ENCODE measurements at places on chromosomes 4 and X.

- DNase-seq, result peak; percentile 67
Measured at GRCh38 chr4:31995943-31996901, 1276.1 kb downstream of the PCDH7 start.

GRCh38 chrX:11346121-11346682 is 53.0 kb downstream of the AMELX start:
- no peak for DNase-seq

- no peak for DNase-seq
Measured at GRCh38 chr4:101135371-101136010, 211.8 kb downstream of the PPP3CA start.

GRCh38 chrX:149881081-149881711 is at the start of gene MAGEA8:
MAGEA8 (plus strand) TSS chrX:149881183; CDS start chrX:149884273, 3,090 bp downstream.
- no peak for DNase-seq

GRCh38 chr4:22093126-22093525 is 144.6 kb upstream of the KCNIP4 start:
- no peak for DNase-seq

- DNase-seq, result peak; percentile 50
Measured at GRCh38 chrX:110001740-110002299, 1.1 kb upstream of the TMEM164 start.

GRCh38 chr4:141636082-141636770 is at the start of gene IL15:
IL15 (plus strand) TSS chr4:141636583; CDS start chr4:141719465, 82,882 bp downstream.
- DNase-seq, result no peak

GRCh38 chrX:39592776-39593175 is 505.0 kb downstream of the BCOR start:
- DNase-seq, result no peak

DNA sequence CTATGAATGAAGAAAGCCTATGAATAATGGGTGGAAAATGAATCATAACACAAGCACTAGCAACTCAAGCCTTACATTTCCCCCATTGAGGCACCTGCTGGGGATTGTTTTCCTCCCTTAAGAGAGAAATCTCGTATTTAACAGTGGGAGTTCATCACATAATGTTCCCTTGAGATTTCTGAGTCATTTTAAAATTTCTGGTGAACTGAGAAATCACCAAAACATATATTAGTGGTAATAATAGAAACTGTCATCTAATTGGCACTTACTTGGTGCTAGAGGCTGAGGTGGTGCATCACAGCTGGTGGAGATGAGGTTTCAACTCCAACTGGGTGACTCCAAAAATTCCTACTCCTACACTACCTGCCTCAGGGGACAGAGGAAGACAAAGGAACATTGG is 561.3 kb upstream of the LCORL start:
- no peak for DNase-seq

GRCh38 chr4:124321364-124321763 is 391.2 kb downstream of the ANKRD50 start:
- DNase-seq, result no peak

DNA sequence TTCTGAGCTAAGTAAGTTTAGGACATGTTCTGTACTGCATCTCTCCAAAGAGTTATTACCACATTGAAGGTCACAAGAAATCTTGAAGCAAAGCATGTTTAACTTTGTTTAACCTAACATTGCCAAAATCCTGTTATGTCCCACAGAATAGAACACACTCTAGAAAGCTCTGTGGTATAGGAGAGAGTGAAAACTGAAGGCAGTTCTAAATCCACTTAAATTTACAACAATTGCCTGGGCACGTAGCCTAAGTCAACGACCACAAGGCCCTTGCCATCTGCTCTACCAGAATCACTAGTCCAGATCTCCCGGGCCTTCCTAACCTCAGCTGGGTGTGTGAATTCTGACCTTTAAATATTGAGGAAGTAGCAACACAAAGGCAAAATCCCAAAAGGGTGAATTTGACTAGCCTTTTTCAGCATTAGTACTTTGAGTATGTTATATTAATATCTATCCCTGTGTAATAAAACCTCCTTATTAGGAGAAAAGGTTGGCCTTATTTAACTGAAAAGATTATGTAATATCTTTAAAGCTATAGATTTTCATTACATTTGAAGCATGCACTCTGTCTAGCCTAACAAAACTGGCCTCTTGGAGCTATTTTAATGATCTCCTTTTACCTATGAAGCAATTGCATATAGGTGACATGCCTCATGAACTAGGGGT is 4.5 kb upstream of the MAML3 start:
- no peak for DNase-seq

GRCh38 chr4:27215220-27215826 is 354.7 kb downstream of the STIM2 start:
- DNase-seq, result no peak

DNA sequence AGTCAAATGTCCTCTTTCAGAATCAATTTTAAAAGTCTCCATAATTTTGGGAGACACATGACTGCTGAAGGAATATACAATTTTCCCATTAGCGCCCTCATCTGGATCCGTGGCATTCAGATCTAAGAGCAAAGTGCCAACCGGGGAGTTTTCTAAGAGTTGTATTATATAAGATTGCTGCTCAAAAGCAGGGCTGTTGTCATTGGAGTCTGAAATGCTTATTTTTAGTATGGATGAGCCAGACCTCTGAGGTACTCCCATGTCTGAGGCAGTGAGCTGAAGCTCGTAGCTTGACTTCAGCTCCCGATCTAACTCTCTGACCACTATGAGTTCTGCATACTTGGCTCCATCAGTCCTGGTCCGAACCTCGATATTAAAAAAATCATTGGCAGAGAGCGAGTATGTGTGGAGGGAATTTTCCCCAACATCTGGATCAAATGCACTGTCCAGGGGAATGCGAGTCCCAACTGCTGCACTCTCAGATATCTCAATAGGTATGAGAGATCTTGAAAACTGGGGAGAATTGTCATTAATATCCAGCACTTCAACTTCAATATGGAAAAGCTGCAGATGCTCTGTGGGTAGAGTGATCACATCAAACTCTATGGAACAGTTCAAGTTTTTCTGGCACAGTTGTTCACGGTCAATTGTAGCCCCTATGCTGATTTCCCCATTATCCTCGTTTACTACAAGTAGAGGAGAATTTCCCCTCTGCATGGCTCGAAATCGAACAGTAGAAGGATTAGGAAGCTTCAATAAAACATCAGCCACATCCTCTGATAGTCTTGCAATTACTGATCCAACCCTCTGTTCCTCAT is 917 bp downstream of the PCDH18 start:
- no peak for DNase-seq

DNA sequence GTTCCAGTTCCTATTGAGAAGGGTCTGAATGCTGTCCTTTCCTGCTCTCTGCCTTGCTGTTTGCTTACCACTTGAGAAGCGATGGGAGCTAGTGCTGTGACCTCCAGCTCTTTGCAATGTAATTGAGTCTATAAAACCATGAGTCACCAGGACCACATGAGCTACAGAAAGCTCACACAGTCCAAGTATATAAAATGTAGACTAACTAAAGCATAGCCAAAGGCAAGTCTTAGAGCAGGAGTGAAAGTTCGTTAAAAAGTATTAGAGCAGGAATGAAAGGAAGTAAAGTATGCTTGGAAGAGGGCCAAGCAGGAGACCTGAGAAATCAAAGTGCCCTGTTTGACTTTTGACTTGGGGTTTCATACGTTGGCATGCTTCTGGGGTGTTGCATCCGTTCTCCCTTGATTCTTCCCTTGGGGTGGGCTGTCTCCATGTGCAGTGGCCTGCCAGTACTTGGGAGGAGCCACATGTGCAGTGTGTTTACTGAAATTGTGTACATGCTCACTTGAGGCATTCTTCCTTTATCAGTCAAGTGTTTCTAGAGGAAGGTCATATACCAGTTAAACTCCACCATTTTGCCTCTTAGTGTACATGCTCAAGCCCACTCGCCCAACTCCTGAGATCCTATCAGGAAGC is 71.3 kb upstream of the KIT start:
- no peak for DNase-seq

DNA sequence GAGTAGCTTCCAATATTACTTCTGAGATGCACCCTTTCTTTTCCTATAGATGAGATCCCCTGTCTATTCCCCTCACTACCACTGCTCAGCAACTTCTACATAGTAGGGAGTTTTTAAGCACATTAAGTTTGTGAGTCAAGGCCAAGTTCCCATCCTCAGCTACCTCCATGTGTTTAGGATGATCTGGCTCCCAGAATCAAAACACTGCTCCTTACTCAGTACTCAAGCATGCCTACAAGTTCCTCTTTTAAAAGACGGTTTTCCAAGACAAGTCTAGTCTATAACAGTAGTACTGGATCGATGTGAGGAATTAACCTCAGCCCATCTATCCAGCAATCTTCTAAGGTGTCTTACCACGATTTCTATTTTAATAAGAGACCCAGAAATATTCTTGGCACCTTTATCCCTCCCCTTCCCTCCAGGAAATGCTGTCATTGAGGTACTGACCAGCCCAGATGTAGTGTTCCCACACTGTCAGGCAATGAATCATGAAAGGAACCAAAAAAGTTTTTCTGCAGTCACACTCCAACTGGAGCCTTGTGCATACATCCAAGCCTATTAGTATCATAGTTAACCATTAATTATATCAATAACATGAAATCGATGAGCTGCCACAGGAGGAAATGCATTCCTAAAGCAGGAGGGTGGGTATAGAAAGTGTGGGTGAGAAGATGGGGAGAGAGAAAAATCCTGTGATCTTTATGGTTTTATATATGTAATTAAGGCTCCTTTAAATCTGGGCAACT is 29.6 kb downstream of the AREG start:
- no peak for DNase-seq

DNA sequence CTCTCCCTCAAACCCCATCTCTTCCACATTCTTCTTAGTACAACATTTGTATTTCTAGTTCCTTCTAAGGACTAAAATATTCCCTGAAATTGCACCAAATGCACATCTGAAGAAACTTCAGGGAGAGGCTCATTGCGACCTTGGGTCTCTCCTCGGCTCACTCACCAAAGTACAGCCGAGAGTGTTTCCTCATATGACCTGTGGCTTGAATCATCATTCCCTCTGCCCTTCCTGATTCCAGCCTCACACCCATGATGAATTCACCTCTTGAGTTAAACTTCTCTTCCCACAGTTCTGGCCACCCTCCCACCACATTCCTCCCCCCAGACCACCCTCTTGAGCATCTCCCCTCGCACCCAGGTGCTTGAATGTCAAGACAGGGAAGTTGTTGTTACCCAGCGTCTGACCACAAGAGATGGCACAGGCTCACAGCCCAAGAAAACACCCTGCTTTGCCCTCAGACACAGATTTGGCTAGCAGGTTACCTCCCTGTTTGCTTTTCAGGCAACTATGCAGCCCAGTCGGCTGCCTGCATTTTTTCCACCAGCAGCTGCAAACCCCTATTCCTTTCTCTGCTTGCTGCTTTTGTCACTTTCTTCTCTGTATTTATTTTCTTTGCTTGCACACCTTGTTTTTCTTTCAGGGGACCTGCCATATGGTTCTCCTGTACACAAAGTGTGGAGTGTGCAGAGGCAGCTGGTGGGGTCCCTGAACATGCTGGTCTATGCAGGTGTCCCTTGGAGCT is 214.8 kb downstream of the SPATA18 start:
- no peak for DNase-seq

DNA sequence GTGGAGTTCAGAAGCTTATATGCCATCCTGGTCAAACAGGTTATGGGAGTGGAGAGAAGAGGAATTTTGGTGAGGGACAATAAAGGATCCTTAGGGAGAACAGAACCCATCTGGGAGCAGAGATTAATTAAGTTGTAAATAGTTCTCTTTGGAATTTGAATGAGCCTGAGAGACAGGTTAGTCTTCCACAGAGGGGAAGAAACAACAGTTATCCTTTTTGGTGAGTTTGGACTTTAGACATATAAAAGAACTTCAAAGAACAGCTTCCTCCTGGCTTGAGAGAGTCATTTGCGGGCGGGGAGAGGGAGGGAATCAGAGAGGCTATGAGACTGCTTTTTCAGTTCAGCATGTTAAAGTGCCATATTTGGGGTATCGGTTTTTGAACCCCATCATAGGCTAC is 793.3 kb upstream of the MAGEB2 start:
- no peak for DNase-seq

DNA sequence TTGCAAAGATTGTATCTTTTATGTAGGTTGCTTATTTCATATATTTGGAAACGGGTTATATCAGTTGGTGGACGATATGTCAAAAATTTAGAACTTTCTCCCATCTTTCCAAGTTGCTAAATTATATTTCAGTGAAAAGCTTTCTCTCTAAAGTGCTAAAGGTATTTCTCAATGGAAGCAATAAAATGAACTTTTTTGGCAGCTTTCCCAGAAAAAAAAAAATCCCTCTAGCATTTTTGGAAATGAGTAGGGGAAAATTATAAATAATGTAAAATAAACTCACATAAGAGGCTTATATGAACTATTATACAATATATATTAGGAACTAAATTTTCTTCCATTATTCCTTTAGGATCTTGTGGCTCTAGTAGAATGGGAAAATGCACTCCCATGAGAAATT is 152.2 kb downstream of the GRID2 start:
- DNase-seq, result no peak

DNA sequence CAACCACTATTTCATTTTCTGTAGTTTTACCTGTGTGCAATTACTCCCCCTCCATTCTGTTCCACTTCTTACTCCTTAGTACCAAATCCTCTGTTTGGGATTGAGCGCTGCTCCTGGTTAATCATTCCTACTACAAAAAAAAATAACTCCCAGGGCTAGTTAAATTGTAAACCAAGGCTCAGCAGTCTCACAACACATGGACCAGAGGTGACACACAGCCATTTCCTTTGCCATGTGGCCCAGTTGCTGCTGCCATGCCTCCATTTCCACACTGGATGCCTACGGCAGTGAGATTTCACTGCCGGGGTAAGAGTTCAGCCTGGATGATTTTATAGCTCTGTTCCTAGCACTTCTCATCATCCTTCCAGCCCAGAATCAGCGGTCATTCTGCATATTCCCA is 107.2 kb downstream of the AKAP4 start:
- no peak for DNase-seq

DNA sequence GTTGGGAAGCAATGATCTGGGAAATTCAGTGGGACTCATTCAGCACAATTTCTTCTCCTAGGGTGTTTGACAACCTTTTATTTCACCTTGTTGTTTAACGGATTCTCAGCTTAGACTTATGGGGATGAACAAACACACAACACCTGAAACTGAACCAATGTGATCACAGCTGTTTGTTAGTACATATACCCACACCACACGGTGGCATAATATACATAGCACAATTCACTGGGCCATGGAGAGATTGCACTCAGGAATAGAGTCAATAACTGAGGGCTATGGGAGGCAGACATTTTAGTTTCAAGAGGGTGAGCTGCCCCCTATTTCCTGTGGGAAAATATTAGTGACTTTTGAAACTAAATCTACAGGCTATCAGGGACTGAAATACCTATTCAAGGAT is 148.0 kb downstream of the PARM1 start:
- DNase-seq, result no peak

DNA sequence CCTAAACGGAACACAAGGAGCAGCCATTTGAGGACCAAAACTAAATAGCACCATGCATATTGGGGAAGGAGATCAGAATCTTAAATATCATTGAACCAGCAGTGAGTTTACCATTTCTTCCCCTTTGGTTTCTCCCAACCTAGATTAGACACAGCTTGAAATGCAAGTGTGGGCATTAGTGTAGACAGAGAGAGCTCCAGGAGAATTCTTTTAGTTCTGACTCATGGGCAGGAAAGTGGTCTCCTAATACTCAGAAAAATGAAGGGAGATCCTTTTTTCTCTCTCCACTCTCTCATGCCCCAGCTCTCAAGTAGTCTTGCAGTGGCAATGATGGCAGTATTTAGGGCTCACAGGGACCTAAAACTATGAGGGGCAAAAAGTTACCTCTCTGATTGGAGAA is 567.9 kb downstream of the INPP4B start:
- no peak for DNase-seq

- DNase-seq, result no peak
Measured at GRCh38 chr4:130485371-130485770, 1389.4 kb downstream of the C4orf33 start.

GRCh38 chr4:185435466-185435865 is 9.7 kb upstream of the UFSP2 start:
- no peak for DNase-seq

- no peak for DNase-seq
Measured at GRCh38 chr4:93384887-93385286, 443.7 kb upstream of the ATOH1 start.

Data from NCI-H2227 treated with DMSO at 0.1 percent for 48 hours (cell line).